Activated T-helper 2 cell treated with anti-CD3 and anti-CD28 coated beads, Interferon-gamma antibody, Interleukin-2, Interleukin-4, amounts not matched to agents 10 μg/mL and 5 μg/mL and 100 μg/mL, durations not matched to agents 14 hours and 24 hours and 36 hours (primary cell): ENCODE measurements at places on chromosomes 7 and 10.

DNA sequence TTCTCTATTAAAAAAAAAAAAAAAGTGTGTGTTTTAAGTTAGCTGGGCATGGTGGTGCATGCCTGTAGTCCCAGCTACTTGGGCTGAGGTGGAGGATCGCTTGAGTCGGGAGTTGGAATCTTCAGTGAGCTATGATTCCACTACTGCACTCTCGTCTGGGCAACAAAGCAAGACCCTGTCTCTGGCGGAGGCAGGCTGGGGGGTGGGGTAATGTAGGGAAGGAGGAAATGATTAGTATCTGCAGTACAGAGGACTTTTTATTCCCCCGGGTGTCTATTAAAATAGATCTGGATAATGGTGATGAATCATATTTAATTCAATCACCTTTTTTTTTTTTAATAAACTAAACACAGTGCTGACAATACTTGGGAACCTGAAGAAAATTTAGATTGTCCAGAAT is 6.5 kb downstream of the CBX3 start:
- no peaks in the 10 kb centered on the region for H3K27me3 ChIP-seq
- no peak overlapping the region for H3K27ac ChIP-seq

DNA sequence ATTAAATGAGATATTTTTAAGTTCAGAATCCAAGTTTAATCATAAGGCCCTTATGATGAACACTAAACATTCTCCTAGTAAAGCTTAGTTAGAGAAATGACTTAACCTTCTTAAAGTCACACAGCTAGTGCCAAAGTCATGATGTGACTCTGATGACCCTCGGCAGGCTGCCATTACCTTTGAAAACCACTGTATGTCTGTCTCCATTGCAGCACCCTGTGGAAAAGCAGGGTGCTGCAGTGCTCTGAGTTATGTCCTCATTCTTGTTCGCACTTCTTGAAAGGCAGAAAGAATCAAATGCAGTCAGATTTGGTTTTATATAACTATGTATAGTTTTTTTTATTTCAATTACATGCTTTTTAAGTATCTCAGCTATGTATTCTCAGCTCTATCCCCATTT is 105.0 kb downstream of the PHTF2 start:
- no peaks in the 10 kb centered on the region for H3K27me3 ChIP-seq
- H3K4me1 ChIP-seq: peaks cover 27% of the 10 kb centered on the region
- DNase-seq: no peak
- no peak overlapping the region for H3K4me3 ChIP-seq

DNA sequence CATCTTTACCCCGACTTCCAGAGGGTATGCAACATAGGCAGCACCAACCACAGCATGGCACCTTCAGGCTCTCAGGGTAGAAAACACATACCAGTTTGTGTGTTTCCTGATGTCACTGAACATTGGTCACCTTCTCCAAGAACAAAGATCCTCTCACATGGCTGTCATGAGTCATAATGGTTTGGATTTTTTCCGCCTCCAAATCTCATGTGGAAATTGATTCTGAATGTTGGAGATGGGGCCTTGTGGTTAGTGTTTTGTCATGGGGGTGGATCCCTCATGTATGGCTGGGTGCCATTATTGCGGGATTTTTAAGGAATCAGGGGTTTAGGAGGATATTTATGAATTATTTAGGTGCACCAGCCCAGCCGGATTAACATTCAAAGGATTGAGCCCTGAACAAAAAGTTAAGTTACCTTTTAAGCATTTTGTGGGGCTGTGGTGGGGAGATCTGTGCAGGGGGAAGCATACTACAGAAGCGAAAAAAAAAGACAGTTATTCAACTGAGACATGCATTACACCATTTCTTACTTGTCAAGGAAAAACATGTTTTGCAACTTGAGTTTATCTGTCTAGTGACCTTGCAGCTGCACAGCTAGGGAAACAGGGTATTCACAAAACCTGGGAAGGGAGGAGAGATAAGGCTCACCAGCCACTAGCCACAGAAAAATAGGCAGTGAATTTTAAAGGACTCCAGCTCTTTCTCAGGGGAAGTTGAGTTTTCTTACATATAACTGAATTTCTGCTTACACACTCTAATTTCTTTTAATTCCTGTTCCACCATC is 774.1 kb upstream of the AUTS2 start:
- H3K27me3 ChIP-seq: no peaks in the 10 kb centered on the region
- H3K4me3 ChIP-seq: no peak overlapping the region
- no peaks in the 10 kb centered on the region for H3K36me3 ChIP-seq
- DNase-seq: no peak

GRCh38 chr7:128726059-128726736 is 13.0 kb upstream of the CALU start:
- H3K36me3 ChIP-seq: no peaks in the 10 kb centered on the region
- no peaks in the 10 kb centered on the region for H3K4me1 ChIP-seq
- H3K27me3 ChIP-seq: peaks cover 25% of the 10 kb centered on the region

DNA sequence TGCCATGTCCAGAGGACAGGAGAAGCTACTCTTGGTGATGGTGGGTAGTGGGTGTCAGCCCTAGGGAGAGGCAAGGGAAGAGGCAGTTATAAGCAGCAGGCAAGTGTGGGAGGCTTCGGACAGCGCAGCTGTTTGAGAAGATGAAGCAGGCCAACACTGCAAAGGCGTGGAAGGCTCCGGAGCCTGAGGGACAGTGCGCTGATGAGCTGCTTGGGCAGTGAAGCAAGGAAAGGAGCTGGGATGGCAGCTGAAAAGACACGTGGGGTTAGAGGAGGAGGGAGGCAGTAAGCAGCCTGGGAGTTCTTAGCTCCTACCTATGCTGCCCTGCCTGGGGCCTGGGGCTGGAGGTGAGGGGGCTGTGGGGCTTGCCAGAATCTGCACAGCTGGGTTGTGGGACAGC is 50.1 kb upstream of the CRTAC1 start:
- H3K4me3 ChIP-seq: no peak overlapping the region
- H3K4me1 ChIP-seq: no peaks in the 10 kb centered on the region
- DNase-seq: no peak
- no peaks in the 10 kb centered on the region for H3K36me3 ChIP-seq
- H3K27me3 ChIP-seq: no peaks in the 10 kb centered on the region

- no peak overlapping the region for H3K4me3 ChIP-seq
- no peaks in the 10 kb centered on the region for H3K36me3 ChIP-seq
- peaks cover 6% of the 10 kb centered on the region for H3K4me1 ChIP-seq
- H3K27me3 ChIP-seq: no peaks in the 10 kb centered on the region
- no peak for DNase-seq
- no peak overlapping the region for H3K27ac ChIP-seq
These were observed 33.6 kb downstream of the PDE1C start for GRCh38 chr7:32036557-32036956.

- no peak for DNase-seq
- no peak overlapping the region for H3K27ac ChIP-seq
- H3K4me1 ChIP-seq: peaks cover 6% of the 10 kb centered on the region
- no peak overlapping the region for H3K4me3 ChIP-seq
- H3K27me3 ChIP-seq: no peaks in the 10 kb centered on the region
These were observed 75.0 kb downstream of the LANCL2 start for GRCh38 chr7:55440040-55440690.

- H3K27me3 ChIP-seq: no peaks in the 10 kb centered on the region
- no peak overlapping the region for H3K27ac ChIP-seq
- H3K36me3 ChIP-seq: no peaks in the 10 kb centered on the region
These were observed 273.7 kb downstream of the SEMA3D start for GRCh38 chr7:84912993-84913635.

GRCh38 chr7:37956791-37957190 is 36.4 kb downstream of the EPDR1 start:
- no peak for DNase-seq
- H3K27me3 ChIP-seq: peaks cover 3% of the 10 kb centered on the region
- no peak overlapping the region for H3K4me3 ChIP-seq
- no peaks in the 10 kb centered on the region for H3K4me1 ChIP-seq
- H3K36me3 ChIP-seq: no peaks in the 10 kb centered on the region
- no peak overlapping the region for H3K27ac ChIP-seq

- H3K27me3 ChIP-seq: no peaks in the 10 kb centered on the region
- no peak overlapping the region for H3K4me3 ChIP-seq
- no peaks in the 10 kb centered on the region for H3K4me1 ChIP-seq
- no peak for DNase-seq
- no peak overlapping the region for H3K27ac ChIP-seq
These were observed 65.6 kb downstream of the TWIST1 start for GRCh38 chr7:19051767-19052375.

- H3K36me3 ChIP-seq: no peaks in the 10 kb centered on the region
- H3K27ac ChIP-seq: no peak overlapping the region
- no peak for DNase-seq
- peaks cover 5% of the 10 kb centered on the region for H3K27me3 ChIP-seq
- H3K4me1 ChIP-seq: no peaks in the 10 kb centered on the region
These were observed 6.6 kb upstream of the ABCB4 start for GRCh38 chr7:87482115-87482514.

GRCh38 chr10:118871244-118871865 is 116.6 kb upstream of the CACUL1 start:
- H3K27me3 ChIP-seq: peaks cover 15% of the 10 kb centered on the region
- no peak overlapping the region for H3K27ac ChIP-seq
- H3K36me3 ChIP-seq: no peaks in the 10 kb centered on the region
- H3K4me3 ChIP-seq: no peak overlapping the region

DNA sequence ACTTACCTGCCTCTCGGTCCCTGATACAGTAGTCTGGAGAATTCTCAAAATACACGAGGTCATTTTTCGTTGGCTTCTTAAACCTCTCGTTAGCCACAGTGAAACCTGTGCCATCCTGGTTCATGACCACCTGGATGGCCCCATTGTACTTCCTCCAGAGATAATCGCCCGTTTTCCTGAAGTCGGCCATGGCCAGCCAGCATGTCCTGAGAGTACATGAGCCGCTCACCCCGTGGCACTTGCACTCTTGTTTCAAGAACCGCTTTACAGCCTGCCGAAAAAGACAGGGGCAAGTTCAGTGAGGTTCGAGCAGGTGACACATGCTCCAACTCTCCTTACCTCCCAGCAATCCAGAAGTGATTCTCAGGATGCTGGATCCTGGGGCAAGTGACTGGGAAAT is 25.3 kb downstream of the WNT2 start:
- no peak overlapping the region for H3K4me3 ChIP-seq
- no peaks in the 10 kb centered on the region for H3K4me1 ChIP-seq
- no peak overlapping the region for H3K27ac ChIP-seq
- no peak for DNase-seq
- H3K36me3 ChIP-seq: no peaks in the 10 kb centered on the region

- H3K4me3 ChIP-seq: no peak overlapping the region
- no peaks in the 10 kb centered on the region for H3K36me3 ChIP-seq
- H3K27me3 ChIP-seq: no peaks in the 10 kb centered on the region
- no peak for DNase-seq
- H3K4me1 ChIP-seq: no peaks in the 10 kb centered on the region
These were observed 350.6 kb downstream of the TFEC start for GRCh38 chr7:115679976-115680375.

GRCh38 chr10:102153093-102153620 is 968 bp downstream of the NOLC1 start:
- H3K36me3 ChIP-seq: peaks cover 89% of the 10 kb centered on the region
- DNase-seq: no peak
- H3K27me3 ChIP-seq: no peaks in the 10 kb centered on the region
- H3K4me1 ChIP-seq: peaks cover 33% of the 10 kb centered on the region
- H3K4me3 ChIP-seq: peak overlapping the region; percentile 97
- H3K27ac ChIP-seq: peak overlapping the region; percentile 96

GRCh38 chr7:115618676-115619075 is 411.9 kb downstream of the TFEC start:
- H3K4me3 ChIP-seq: no peak overlapping the region
- H3K4me1 ChIP-seq: no peaks in the 10 kb centered on the region
- no peaks in the 10 kb centered on the region for H3K36me3 ChIP-seq
- no peak overlapping the region for H3K27ac ChIP-seq
- H3K27me3 ChIP-seq: no peaks in the 10 kb centered on the region
- DNase-seq: no peak

DNA sequence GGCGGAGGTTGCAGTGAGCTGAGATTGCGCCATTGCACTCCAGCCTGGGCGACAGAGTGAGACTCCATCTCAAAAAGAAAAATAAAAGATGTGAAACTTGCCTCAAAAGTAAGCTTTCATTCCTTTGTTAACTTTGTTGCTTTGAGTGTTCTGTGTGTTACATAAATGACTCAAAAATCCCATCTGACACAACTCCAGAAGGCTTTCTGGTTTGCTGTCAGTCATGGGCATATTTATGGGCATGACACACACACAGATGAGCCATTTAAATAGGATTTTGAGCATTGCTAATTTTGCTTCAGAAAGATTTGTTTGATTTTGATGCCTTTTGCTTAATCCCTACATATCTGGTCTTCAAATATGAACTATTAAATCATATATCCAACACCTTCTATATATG is 82.6 kb downstream of the CACNB2 start:
- H3K4me1 ChIP-seq: no peaks in the 10 kb centered on the region
- H3K27ac ChIP-seq: no peak overlapping the region
- no peak overlapping the region for H3K4me3 ChIP-seq
- no peak for DNase-seq
- H3K27me3 ChIP-seq: no peaks in the 10 kb centered on the region

GRCh38 chr10:72031706-72032105 is 56.6 kb downstream of the SPOCK2 start:
- H3K4me3 ChIP-seq: no peak overlapping the region
- DNase-seq: no peak
- H3K27ac ChIP-seq: no peak overlapping the region
- no peaks in the 10 kb centered on the region for H3K36me3 ChIP-seq

DNA sequence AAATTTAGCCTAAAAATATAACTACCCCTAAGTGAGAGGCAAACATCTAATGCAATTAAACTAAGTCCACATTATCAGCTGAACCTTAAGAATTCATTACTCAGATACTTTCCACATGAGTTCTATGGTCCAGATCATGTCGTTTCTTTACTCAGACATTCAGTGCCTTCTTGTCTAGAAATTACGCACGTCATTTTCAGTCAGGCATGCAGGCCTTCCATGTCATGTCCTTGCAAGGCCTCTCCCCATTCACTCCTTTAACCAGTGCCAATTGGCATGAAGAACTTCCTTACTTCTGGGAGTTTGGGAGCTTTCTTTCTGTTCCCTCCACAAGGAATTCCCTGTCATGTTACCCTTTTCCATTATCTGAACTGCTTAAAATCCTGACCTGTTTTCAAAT is 118.8 kb downstream of the NRP1 start:
- no peaks in the 10 kb centered on the region for H3K36me3 ChIP-seq
- H3K27me3 ChIP-seq: no peaks in the 10 kb centered on the region
- H3K27ac ChIP-seq: no peak overlapping the region
- H3K4me1 ChIP-seq: peaks cover 22% of the 10 kb centered on the region

DNA sequence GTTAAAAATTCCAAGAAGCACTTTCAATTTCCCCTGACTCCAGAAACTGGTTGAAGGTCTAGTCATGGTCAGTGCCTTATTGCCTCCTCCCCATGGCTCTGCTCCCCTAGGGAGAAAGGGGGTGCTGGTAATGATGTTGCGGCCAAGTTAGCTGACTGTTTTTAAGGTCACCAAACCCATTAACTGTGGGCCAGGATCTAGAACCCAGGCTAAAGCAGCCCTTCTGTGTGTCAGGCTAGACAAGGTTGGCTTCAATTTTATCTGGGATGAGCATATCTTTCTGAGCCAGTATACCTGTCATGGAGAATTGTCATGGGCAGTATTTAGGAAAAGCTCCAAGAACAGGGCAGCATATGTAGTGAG is 11.2 kb upstream of the HOXA13 start:
- H3K4me1 ChIP-seq: no peaks in the 10 kb centered on the region
- H3K36me3 ChIP-seq: no peaks in the 10 kb centered on the region
- H3K27ac ChIP-seq: no peak overlapping the region
- H3K27me3 ChIP-seq: peaks cover 84% of the 10 kb centered on the region
